Naive thymus-derived CD8-positive, alpha-beta T cell (primary cell): ENCODE measurements at places on chromosomes 2 and 18. TPM values are rescaled to one million over a fixed set of nuclear protein-coding genes. Genes with fewer than 3 reads are reported as not detected.

GRCh38 chr2:170816504-170817092, at the start of gene GAD1:
GAD1 (plus strand) TSS chr2:170816887; CDS start chr2:170818592, 1,705 bp downstream.
- DNase-seq: peak; percentile 28

- DNase-seq: peak; percentile 86
Measured at GRCh38 chr2:181456660-181457120, 496 bp upstream of the ITGA4 start.

GRCh38 chr18:54873884-54874255, 45.6 kb downstream of the RAB27B start:
- no peak for DNase-seq

- no peak for DNase-seq
Measured at GRCh38 chr18:79787865-79788733, 9.6 kb upstream of the KCNG2 start.

DNA sequence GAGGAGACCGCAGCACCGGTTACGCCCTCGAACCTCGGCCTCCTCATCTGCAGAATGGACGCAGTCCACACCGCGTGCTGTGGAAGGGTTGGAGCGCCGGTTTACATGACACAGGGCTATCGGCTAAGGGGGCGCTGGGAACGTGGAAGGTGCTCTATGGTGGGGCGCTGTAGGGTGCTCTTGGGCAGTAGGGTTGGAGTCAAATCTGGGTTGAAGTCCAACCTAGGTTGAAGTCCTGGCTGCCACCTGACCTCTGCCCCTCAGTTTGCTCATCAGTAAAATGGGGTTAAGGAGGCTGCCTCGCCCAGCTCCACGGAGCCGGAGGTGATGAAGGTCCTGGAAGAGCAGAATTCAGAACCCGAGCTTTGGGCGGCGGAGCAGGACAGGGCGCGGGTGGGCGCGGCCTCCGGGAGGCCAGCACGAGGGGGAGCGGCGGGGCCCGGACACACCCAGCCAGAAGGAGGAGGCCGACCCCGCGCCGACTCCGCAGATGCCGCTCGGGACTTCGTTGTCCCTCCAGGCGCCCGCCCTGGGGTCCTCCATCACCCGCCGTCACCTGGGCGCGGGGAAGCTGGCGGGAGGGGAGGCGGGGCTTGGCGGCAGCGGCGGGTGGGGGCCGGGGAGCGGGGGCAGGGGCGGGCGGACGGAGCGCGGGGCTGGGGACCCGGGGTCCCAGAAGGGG, 558 bp upstream of the GAREM2 start:
- no peak for DNase-seq

- no peak for DNase-seq
Measured at GRCh38 chr2:200403814-200404213, 97.3 kb downstream of the SPATS2L start.

The CLEC4F gene
- not detected for total RNA-seq

The TNFAIP6 gene
- total RNA-seq: not detected

The SYT4 gene
- not detected for total RNA-seq

GRCh38 chr2:128491692-128492244, 173.1 kb upstream of the HS6ST1 start:
- DNase-seq: no peak

DNA sequence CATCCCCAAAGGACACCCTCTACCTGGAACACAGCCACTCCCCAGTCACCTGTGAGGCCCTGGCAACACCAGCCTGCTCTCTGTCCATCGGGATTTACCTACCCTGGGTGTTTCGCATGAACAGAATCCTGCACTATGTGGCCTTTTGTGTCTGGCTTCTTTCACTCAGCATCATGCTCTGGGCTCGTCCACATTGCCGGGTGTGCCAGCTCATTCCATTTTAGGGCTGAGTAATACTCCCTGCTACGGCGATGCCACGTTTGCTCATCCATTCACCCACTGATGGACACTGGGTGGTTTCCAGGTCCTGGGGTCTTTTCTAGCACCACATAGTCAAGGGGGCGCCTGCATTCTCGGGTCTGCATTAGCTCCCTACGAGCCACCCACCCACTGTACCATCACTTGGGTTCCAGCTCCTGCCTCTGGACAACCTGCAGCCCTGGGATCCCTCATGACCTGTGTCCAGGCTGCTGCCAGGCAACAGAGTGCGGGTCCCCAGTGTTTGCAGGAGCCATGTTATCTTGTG, 22.0 kb downstream of the KCNF1 start:
- DNase-seq: no peak

The ADGRF3 gene
- 1.5 TPM for total RNA-seq

The CARF gene
- 24.5 TPM for total RNA-seq

DNA sequence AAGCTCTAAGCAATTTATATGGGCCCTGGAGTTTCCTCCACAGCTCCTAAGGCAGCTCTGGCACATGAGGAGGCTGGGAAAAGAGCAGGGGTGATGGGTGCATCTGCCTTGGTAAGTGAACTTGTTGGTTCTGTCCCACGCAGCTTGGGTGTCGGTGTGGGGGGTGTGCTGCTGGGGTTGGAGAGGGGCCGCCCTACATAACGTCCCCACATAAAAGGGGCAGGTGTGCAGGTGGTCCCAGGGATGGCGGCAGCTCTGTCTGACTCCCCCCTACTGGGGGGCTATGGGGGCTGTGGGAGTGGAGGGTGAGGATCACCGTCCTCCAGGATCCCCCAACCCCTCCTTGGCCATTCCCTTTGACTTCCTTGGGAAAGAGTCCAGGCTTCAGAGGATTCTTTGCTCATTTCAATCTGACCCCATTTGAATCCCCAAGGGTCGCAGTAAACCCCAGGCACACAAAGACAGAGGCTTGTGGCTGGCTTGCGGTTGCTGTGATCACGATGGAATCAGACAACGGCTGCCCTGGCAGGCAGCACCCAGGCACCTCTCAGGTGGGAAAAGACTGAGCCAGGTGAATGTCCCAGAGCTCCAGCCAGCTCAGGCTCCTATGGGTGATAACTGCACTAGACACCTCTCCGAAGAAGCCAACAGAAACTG, 34.5 kb upstream of the CD8A start:
- peak; percentile 68 for DNase-seq

GRCh38 chr18:55097456-55098170, 138.4 kb upstream of the CCDC68 start:
- DNase-seq: no peak

DNA sequence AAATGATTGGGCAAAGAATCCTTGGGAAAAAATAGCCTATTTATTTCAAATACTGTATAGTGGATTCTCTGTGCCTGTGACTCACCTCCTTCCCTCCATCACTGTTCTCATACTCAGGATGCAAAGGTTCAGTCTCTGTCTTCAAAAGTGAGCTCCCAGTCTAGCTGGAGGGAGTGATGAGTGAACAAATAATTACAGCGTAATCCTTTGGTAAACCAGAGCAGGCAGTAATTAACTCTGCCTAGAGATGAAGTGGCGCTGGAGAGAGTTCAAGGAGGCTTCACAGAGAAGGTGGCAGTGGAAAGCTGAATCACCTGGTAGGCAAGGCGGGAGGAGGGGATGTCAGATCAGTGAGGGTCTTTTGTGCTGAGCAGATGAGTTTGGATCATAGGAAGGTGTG, 6.5 kb downstream of the DGUOK start:
- no peak for DNase-seq

DNA sequence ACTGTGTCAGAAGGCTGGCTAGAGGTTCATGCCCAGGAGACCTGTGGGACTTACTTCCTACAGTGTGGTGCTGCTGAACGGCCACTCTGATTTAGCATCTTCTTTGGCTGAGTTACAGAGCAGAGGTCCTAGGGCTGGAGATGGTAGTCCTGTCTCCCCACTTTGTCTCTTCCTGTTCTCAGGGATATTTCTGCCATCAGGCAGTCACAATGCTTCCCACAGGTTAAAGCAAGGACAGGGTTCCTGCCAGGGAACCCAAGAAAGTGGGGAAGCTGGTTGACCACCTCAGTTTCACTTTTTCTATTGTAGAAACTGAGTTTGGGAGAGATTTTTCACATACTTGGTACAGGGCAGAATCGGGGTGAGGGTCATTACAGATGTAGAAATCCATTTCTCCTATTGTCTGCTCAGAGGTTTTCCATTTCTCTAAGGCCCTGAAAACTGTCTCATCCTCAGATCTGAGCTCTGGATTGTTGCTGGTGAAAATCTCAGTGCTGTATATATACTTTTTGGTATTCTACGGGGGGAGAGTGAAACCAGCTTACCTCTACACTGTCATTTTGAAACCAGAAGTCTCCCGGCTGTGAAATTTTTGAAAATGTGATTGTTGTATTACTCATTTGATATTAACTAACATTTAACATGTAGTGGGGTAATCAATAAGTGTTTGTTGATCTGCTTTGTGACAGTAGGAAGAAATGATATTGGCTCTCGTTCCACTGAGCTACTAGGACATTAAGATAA, 37.0 kb upstream of the MEP1B start:
- DNase-seq: no peak

DNA sequence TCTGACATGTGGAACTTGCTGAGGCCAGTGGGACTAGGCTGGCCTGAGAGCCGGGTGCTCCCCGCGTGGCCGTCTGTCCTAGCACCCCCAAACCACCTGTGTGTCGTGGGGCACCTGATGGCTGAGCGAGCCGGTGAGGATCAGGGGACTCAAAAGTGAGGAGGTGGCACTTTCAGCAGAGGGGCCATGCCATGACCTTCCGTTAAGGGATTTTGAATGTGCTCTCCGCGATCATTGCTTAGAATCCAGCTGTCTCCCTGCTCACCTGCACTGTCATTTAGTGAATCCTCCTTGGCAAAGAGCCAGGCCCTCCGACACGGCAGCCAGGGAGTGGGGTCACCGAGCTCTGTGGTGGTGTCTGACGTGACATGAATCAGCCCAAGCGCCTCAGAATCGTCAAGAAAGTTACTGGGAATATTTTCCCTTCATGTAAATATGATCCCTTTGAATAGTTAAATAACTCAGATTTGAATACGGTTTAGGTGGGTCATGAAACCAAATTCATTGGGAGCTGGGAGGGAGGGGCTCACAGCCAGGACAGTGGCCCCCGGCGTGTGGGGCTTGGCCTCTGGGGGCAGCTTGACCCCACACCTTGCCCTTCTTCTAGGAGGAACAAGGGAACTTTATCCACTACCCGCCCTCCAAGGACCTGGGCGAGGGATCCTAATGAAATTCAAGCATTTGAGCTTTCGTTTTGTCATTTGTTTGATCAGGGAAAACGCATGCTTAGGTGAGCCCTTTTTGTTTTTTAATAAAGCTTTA, 9.5 kb downstream of the NFATC1 start:
- no peak for DNase-seq

DNA sequence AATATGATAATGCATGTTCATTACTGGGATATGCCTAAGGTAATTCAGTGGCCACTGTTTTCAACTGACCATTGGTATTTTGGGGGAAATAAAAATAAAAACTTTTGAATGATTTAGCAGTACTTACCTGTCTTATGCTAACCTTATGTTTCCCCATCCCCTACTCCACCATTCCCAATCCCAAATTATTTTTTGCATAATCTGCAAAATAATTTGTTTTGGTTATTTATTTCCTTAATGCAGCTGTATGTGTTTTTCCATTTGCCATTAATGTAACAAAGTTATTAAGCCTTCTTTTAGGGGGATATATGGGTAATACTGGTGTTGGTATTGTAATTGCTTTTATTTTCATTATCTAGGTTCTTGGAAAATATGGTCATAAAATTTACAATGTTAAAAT, 213.9 kb upstream of the GULP1 start:
- no peak for DNase-seq

The RNF125 gene
- total RNA-seq: 49.7 TPM

- DNase-seq: no peak
Measured at GRCh38 chr2:20224716-20225293, at the start of gene SDC1. SDC1 (minus strand) TSS chr2:20225130; CDS start chr2:20224867, 263 bp downstream.

- no peak for DNase-seq
Measured at GRCh38 chr2:86769838-86770237, 20.9 kb downstream of the CD8A start.

The PIKFYVE gene
- 51.2 TPM for total RNA-seq

- no peak for DNase-seq
Measured at GRCh38 chr2:169329688-169330554, 32.4 kb downstream of the LRP2 start.

The ADD2 gene
- 10.9 TPM for total RNA-seq

GRCh38 chr2:2940702-2941101, 436.9 kb downstream of the EIPR1 start:
- DNase-seq: no peak

The MTERF4 gene
- total RNA-seq: 265 TPM

DNA sequence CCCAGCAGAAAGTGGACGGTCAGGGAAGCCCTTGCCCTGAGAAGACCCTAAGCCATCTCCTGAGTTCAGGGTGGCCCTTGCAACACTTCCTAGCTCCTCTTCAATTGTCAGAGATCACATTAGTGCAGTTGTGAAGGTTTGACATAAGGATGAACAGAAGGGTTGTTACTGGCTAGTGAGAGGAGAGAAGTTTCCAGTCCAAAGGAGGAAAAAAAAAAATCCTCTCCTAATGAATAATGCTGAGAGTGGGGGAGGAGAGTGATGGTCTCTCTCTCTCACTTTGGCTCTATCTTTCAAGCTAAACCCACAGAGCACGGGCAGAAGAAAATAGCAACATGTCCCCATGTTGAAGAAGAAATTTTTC, 819.9 kb downstream of the BCL11A start:
- no peak for DNase-seq

DNA sequence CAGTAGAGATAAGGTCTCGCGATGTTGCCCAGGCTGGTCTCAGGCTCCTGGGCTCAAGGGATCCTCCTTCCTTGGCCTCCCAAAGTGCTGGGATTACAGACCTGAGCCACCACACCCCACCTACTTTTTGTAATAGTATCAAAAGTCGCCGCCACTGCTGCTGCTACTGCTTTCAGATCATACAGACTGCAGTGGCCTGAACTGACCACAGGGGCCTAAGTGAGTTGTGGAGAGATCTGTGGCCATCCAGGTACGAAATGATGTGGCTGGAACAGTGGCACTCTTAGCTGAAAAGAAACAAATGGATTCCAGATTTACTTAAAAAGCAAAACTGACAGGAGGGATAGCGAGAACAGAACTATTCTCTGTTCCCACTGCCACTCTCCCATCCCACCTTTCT, 32.9 kb upstream of the POMC start:
- DNase-seq: no peak

The TGFA gene
- 1.5 TPM for total RNA-seq

DNA sequence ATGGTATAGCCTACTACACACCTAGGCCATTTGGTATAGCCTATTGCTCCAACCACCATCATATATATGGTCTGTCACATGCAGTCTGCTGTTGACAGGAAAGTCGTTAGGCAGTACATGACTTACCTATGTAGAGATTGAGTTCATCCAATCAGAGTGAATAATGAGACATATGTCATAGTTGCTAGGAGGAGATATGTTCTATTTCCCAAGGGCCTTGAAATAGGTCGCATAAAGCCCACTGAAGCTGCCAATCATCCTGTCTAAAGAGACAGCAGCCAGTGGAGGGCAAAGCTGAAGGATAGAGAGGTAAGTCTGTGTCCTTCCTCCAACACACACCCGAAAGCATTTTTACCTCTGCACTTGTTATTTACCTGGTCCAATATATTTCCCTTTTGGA, 263.4 kb downstream of the PTPRM start:
- no peak for DNase-seq

- DNase-seq: no peak
Measured at GRCh38 chr2:47696478-47696831, 86.5 kb upstream of the MSH6 start.
